CD4-positive, alpha-beta T cell treated with Interleukin-1 beta for 1 hour (primary cell): ENCODE measurements at places on chromosomes 12 and 14.

- DNase-seq: no peak
Measured at GRCh38 chr12:99752740-99753139, 105.2 kb downstream of the GARIN6 start.

DNA sequence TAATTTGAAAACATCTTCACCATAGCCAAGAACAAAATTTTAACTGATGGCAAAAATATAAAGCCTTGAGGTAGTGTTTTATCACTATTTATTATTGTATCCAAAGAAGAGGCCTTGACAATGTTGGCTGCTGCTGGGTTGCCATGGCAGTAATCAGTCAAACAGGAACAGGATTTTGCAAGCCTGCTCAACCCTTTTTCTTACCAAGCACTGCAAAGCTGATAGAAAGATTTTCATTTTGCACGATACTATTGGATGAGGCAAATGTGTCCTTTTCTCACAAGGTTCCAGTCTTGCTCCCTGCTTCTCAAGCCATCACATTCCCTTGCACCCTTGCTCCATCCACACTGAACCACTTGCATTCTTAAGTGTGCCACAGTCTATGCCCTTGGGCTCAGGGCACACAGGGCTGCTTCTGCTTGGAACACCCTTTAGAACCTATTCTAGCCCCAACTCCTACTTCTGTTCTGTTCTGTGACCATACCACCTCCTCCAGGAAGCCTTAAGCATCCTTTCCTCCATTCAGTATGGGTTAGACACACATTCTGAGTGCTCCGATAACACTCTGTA is 76.5 kb upstream of the AMIGO2 start:
- peak; percentile 13 for DNase-seq

GRCh38 chr14:101019990-101020710 is 116.6 kb upstream of the RTL1 start:
- no peak for DNase-seq

DNA sequence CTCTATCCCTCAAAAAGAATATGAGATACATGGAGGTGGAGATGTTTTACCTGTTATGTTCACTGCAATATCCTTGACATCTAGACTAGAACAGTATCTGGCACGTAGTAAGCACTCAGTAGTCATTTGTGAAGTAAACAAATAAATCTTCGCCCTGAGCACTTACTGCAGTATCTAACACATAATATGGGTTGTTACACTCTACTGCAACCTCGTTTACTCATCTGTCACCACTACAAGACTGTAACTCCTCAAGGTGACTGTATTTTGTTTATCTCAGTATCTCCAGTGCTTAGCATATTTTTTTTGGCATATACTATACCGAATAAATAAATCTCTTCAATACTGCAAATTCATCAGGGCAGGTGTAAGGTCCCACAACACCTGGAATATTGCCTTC is 66.1 kb downstream of the WASHC3 start:
- DNase-seq: no peak
